Left lung (tissue), 14 donors: ENCODE measurements at places on chromosomes 4 and X. TPM values are rescaled to one million over a fixed set of nuclear protein-coding genes. Genes with fewer than 3 reads are reported as not detected.

RS1 gene
- 0.21 TPM for polyA plus RNA-seq

TRAM1L1 gene
- 13.8 TPM for polyA plus RNA-seq

NAP1L2 gene
- 0.64 TPM for polyA plus RNA-seq

MAGEB4 gene
- polyA plus RNA-seq = not detected

GPRIN3 gene
- polyA plus RNA-seq = 2.2 TPM

UBL4A gene
- 27.3 TPM for polyA plus RNA-seq

AMTN gene
- 0.52 TPM for polyA plus RNA-seq

FREM3 gene
- polyA plus RNA-seq = 10.7 TPM

MAPK10 gene
- polyA plus RNA-seq = 34.3 TPM

BEX1 gene
- polyA plus RNA-seq = 13.3 TPM

STPG2 gene
- polyA plus RNA-seq = 0.25 TPM

EVC2 gene
- polyA plus RNA-seq = 9.4 TPM

ASB12 gene
- polyA plus RNA-seq = 0.29 TPM

MAGEB17 gene
- not detected for polyA plus RNA-seq
